BE2C (cell line): ENCODE measurements at places on chromosomes 5 and 9.

DNA sequence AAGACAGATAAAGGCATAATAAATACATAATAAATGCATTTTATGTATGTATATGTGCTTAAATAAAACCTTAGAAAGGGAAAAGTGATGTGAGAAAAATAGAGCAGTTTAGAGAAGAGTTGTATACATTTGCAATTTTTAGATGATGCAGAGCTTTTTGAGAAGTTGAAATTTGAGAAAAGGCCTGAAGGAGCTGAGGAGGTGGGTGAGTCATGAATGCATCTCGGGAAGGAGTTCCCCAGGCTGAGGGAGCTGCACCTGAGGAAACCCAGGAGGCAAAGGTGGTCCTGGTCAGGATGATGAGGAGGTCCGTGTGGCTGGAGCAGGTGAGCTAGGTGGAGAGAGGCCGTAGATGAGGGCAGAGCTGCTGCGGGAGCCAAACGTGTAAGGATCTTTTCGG lies 17.4 kb upstream of the CD180 start:
- DNase-seq: no peak

GRCh38 chr5:139113892-139114291 lies 84.3 kb downstream of the SIL1 start:
- no peak for DNase-seq

GRCh38 chr9:133704711-133705181 lies 33.4 kb downstream of the SARDH start:
- DNase-seq: peak; percentile 7

DNA sequence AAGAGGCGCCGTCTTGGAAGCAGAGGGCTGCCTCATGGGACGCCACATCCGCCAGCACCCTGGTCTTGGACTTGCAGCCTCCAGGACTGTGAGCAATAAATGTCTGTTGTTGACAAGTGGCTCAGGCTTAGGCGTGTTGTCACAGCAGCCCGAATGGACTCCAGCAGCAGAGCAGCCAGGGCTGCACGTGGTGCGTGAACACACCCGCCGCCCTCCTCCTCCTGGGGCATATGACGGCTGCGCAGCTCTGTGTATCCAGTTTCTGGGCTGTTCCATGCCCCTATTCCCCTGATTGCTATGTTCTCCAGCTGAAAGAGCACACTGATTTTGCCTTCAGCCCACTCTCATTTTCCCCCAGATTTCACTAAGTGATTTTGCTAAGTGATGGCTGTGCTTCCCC lies 36.0 kb upstream of the CLPTM1L start:
- DNase-seq: no peak

DNA sequence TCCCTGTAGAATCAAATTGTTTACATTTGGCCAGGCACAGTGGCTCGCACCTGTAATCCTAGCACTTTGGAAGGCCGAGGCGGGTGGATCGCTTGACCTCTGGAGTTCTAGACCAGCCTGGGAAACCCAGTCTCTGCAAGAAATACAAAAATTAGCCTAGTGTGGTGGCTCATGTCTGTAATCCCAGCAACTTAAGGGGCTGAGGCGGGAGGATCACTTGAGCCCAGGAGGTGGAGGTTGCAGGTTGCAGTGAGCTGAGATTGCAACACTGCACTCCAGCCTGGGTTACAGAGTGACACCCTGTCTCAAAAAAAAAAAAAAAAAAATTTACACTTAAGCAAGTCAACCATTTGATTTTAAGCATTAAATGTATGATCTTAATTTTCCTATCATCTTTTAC lies 17.5 kb upstream of the IQGAP2 start:
- DNase-seq: no peak

DNA sequence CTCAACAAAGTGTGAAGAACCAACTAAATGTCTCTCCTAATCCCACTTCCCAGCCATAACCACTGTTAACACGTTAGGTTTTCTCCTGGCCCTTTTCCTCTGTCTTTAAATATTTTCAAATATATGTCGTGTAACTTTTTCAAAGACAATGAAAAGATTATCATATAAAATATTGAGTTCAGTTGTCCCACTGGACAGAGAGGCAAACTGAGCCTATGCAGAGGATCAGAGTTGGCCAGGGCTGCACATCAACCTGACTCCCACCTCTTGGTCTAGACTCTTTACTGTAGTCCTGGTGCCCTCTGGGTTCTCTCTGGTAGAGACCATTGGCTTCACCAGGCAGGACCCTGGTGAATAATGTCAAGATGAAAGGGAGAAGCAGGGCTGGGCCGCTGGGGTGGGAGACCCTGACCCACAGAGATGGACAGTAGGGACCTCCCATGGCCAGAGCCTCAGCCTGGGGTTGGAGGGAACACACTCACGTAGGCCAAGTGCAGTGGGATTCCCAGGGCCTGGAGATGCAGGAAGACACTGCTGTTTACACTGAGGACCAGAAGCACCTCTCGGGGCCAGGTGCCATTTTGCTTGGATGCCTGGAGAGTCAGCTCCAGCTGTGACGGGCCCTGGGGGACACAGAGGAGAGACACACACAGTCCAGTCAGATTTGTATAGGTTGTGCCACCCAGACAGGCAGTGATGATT lies 25.1 kb downstream of the ENG start:
- no peak for DNase-seq

GRCh38 chr5:66987126-66987525 lies 209.5 kb downstream of the CD180 start:
- DNase-seq: no peak

DNA sequence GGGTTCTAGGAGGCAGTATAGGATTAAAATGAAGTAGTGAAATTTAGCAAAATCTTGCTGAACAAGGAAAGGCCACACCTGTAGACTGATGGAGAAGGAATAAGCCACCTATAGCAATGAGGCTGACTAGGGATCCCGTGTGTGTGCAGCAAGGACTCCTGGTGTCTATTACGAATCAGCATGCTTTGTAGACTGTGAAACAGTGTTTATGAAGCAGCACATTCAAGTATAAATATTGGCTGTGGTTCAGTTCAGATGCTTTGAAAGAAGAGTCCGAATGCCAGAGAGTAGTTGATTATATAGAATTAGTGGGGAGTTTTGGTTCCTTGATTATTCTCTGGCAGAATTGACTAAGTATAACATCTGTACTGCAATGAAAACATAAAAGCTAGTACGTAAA lies 41.8 kb downstream of the CAST start:
- no peak for DNase-seq
